Activated naive CD4-positive, alpha-beta T cell (primary cell): ENCODE measurements at places on chromosomes 3 and 15.

DNA sequence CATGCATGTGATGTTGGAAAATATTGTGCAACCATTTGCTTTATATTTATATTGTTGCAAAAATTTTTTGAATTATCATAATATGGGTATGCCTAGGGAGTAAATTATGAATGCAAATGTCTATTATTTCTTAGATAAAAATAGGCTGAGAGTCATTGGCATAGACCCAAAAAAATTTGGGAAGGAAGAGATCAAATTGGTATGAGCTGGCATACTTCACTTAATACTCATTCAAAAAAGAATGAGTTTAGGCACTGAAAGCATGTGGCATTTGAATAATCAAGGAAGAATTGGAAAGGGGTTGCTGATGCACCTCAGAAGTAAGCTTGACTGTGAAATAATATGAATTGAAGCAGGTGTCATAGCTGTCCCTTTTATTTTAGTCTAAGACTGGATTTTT lies 764.0 kb upstream of the DPPA4 start:
- no peak for DNase-seq

DNA sequence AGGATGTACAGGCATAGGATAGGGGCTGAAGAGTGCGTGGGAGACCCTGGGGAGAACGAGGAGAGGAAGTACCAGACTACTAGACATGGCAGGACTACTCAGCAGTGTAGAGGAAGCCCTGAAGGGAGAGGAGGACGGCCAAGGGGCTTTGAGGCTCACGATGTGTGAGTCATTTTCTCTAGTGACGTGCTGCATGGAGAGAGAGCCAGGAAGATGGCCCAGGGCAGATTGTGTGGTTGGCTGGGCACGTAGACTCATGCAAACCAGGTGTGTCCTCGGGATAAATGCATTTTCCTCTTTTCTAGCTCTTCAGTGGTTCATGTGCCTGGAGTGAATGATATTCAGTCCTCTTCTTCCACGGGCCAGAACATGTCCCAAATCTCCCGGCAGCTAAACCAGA lies 115.0 kb upstream of the ABHD17C start:
- no peak for DNase-seq

- no peak for DNase-seq
These were observed 117.2 kb upstream of the LRIG1 start for GRCh38 chr3:66618066-66618465.

DNA sequence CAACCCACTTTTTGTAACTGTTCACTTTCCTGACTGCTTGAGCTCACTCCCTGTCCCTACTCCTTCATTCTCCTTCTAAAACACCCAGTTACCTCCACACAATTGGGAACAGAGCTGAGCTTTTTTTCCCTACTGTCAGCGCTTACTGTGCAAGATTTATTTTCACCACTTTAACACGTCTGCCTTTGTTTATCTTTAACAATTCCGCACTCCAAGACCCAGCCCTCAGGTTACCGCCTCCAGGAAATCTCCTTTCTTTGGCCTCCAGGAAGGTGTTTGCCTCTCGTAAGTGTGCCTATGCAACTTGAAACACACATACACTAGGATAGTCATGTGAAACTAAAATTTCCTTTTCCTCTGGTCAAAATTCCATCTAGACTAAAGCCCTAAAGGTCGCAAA lies 271.9 kb upstream of the TPRG1 start:
- no peak for DNase-seq

DNA sequence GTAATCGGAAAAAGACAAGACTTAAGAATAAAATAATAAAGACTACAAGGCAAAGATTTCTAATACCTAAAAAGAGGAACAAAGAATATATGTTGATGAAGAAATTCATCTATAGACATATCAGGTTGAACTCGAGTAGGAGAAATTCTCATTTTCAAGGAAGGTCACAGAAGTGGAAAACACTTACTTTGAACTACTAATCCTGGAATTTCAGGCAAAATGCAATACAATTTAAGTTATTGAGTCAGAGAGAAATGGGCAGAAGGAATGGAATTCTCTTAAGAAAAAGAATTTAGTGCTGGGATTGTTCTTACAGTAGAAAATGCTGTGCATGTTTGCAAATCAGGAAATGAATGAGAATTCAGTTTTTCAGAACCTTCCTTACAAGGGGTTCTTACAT lies 135.9 kb upstream of the TGFBR2 start:
- DNase-seq = no peak

DNA sequence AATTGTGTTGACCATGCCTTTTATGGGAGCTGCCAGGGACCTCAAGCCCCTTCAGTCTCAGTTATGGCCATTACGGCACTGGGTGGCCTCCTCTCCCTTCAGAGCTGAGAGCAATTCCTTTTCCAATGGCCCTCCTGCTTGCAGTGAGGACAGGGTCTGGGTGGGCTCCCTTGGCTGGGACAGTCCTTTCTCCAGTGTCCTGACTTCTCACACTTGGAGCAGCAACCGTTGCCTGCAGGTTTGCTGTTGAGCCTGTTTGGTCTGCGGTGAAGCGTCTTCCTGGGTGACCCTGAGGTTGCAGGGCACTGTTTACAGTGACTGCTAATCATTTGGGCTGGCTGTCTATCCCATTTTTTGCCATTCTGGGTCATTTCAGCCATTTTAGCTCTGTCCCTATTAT lies 3.5 kb upstream of the CCDC80 start:
- no peak for DNase-seq

DNA sequence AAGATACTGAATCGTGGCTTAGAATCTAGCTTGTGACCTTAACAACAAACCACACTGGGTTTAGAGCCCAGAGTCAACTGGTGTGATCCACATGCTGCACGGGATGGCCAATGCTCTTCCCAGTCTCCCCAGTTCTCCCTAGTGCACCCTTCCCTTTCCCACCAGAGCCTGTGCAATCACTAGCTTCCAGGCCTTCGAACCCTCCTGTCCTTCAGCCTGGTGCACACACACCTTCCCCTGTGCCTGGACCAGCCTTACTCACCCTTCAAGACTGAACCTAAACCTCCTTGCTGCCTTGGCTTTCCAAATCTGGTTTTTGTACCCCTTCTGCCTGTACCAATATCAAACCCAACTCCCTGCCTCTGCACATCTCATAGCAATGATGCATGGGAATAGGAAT lies 43.8 kb downstream of the WNT5A start:
- no peak for DNase-seq

- no peak for DNase-seq
These were observed 91.9 kb downstream of the IMPG2 start for GRCh38 chr3:101228441-101228840.

- no peak for DNase-seq
These were observed 156.2 kb downstream of the FGF12 start for GRCh38 chr3:192570821-192571791.

- DNase-seq = no peak
These were observed 158.2 kb upstream of the RAP2B start for GRCh38 chr3:153003862-153004261.
